ENCODE measurements at places on chromosomes 6 and 20. TPM values are rescaled to one million over a fixed set of nuclear protein-coding genes. Genes with fewer than 3 reads are reported as not detected.

DNA sequence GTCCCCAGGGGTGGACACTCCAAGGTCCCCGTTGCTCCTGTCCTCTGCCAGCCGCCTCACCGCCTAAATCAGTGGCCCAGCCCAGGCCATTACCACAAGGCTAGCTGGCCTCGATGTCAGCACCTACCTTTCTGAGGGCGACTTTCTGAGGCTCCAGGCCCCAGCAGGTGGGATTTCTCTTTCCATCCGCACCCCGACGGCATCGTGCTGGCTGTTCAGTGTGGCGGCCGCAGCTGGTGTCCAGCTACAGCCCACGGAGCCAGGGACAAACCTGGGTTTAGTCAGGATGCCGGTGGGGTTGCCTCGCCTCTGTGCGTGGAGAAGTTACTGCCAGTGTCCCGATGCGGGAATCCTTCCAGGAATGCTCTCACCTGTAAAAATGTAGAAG is 60.8 kb downstream of the ERMARD start:
- H3K27me3 ChIP-seq: peaks cover 24% of the 10 kb centered on the region
- no peak overlapping the region for H3K27ac ChIP-seq
- no peak for DNase-seq
- no peak overlapping the region for H3K4me3 ChIP-seq
- H3K36me3 ChIP-seq: no peaks in the 10 kb centered on the region

- no peaks in the 10 kb centered on the region for H3K36me3 ChIP-seq
- no peak overlapping the region for H3K27ac ChIP-seq
- H3K27me3 ChIP-seq: peaks cover 9% of the 10 kb centered on the region
- H3K4me3 ChIP-seq: no peak overlapping the region
Measured at GRCh38 chr6:46412662-46413061, 78.6 kb downstream of the RCAN2 start.

DNA sequence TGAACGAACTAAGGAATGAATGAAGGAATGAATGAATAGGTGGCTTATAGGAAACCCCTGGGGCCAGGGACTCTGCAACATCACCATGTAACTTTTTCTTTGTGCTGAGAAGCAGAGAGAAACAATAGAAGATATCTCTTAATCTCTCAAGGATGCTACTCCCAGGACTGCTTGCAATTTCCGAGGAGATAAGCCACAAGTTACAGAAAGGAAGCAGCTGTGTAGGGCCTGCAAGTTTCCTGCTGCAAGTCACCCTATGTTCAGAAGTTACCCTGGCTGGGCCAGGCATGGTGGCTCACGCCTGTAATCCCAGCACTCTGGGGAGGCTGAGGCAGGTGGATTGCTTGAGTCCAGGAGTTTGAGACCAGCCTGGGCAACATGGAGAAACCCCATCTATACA is 7.3 kb upstream of the MAVS start:
- no peaks in the 10 kb centered on the region for H3K36me3 ChIP-seq
- no peak overlapping the region for H3K27ac ChIP-seq
- no peaks in the 10 kb centered on the region for H3K27me3 ChIP-seq
- DNase-seq: no peak
- H3K4me3 ChIP-seq: no peak overlapping the region

GRCh38 chr6:24927985-24928745 is 7.6 kb downstream of the RIPOR2 start:
- peaks cover 14% of the 10 kb centered on the region for H3K36me3 ChIP-seq
- no peaks in the 10 kb centered on the region for H3K27me3 ChIP-seq
- peak overlapping the region; percentile 97 for H3K27ac ChIP-seq
- peak overlapping the region; percentile 88 for H3K4me3 ChIP-seq
- peaks cover 80% of the 10 kb centered on the region for H3K4me1 ChIP-seq

DNA sequence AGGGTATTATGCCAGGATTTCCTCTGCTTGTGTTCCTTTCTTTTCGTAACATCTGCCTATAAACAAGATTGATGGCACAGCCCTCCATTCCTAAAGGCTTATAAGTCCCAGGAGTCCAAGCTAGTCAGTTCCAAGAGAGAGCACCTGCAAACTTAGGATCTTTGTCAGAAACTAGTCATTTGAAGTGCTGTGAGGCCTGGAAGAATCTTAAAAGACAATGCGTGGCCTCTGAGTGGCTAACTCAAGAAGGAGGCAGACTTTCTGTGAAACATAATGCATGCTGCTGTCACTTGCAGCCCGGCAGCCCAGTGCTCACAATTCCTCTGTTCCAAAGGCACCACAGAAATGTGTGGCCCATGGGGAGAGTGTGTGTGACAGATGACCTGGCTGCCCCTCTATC is 135.0 kb upstream of the SUPT3H start:
- H3K4me3 ChIP-seq: no peak overlapping the region
- H3K27ac ChIP-seq: peak overlapping the region; percentile 10
- no peaks in the 10 kb centered on the region for H3K27me3 ChIP-seq

DNA sequence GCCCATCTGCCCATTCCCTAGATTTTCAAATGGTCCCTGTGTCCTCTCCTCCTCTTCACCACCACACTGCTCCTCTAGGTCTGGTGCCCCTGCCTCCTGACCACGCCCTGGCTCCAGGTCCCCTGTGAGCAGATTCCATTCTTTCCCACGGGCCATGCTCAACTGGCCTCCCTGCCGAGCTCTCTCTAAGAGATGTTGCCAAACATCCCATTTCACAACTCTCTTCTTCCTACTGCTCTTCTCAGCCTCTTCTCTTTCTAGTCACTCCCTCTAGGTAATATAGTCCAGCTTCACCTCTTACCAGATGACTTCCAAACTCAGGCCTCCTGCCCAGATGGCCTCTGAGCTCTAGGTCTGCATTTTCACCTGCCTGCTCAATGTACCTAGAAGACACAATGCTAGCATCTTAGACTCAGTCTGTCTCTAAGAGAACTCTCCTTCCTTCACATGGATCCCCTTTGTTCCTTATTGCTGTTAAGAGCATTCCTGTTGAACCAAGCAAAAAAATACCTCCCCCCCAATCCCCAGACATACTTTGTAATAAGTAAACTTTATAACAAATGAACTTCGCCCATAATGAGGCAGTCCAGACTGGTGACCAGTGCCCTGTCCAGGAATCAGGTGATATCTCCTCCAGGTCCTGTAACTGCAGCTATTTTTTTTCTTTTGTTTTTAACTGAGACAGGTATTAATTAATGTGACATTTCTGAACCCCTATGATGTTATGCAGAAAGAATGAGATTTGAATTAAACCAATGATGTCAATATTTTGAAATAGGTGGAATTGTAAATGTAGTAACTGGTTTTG is 79.0 kb downstream of the LYRM4 start:
- H3K36me3 ChIP-seq: peaks cover 3% of the 10 kb centered on the region
- DNase-seq: no peak
- H3K27ac ChIP-seq: no peak overlapping the region
- H3K4me3 ChIP-seq: no peak overlapping the region
- H3K4me1 ChIP-seq: peaks cover 17% of the 10 kb centered on the region

DNA sequence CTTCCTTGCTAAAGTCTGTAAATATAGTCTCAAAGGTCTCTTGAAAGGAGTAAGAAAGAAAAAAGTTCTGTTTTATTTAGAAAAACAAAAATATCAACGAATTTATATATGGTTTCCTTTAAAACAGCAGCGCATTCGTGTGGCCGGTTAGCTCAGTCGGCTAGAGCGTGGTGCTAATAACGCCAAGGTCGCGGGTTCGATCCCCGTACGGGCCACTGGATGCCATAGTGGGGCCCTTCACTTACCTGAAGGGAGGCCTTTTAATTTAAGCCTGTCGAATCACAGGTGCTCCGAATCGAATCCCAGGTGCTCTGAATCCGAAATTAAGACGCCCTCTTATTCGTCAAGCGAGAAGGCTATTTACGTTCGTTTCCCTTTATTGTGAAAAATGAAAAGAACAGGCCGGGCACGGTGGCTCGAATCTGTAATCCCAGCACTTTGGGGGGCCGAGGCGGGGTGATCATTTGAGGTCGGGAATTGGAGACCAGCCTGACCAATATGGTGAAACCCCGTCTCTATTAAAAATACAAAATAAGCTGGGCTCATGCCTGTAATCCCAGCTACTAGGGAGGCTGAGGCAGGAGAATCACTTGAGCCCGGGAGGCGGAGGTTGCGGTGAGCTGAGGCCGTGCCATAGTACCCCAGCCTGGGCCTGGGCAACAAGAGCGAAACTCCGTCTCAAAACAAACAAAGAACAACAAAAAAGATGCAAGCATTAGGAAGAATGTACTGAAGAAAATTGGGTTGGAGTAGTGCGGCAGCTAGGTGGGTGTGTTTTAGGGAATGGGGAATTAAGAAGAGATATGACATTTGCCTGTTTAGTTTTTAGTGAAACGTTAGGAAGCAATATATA is 195.8 kb upstream of the ZNF184 start:
- H3K36me3 ChIP-seq: no peaks in the 10 kb centered on the region
- DNase-seq: peak; percentile 49
- H3K27me3 ChIP-seq: peaks cover 56% of the 10 kb centered on the region
- peak overlapping the region; percentile 62 for H3K27ac ChIP-seq
- peaks cover 44% of the 10 kb centered on the region for H3K4me1 ChIP-seq
- H3K4me3 ChIP-seq: peak overlapping the region; percentile 77

DNA sequence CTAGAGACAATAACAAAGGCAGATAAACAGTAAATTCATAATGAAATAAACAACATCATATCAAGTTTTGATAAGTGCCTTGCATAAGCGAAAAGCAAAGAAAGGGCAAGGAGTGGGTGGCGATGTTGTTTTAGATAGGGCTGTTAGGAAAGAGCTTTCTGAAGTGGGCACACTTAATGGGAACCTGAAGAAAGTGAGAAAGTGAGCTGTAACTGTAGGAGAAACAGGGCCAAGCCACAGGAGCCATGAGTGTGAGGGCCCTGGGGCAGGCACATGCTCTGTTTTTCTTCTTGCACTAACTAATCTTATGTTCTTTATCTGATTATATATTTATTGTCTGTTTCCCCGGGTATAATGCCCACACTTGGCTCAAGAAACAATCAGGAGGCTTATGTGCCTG is 193.4 kb upstream of the SUPT3H start:
- no peaks in the 10 kb centered on the region for H3K27me3 ChIP-seq
- DNase-seq: no peak
- peaks cover 36% of the 10 kb centered on the region for H3K4me1 ChIP-seq
- H3K27ac ChIP-seq: peak overlapping the region; percentile 87

The MDFI gene
- total RNA-seq: not detected

The KIF6 gene
- total RNA-seq: 0.21 TPM

The PKIB gene
- 0.52 TPM for total RNA-seq

The PTCRA gene
- total RNA-seq: not detected

The CNPY3 gene
- 51.3 TPM for total RNA-seq

The PLCB1 gene
- total RNA-seq: 2.6 TPM

The OTOR gene
- not detected for total RNA-seq

The TDRD6 gene
- total RNA-seq: not detected

The ARG1 gene
- total RNA-seq: not detected

The TEAD3 gene
- total RNA-seq: 1.8 TPM
